ENCODE measurements at places on chromosomes 12 and 14. TPM values are rescaled to one million over a fixed set of nuclear protein-coding genes. Genes with fewer than 3 reads are reported as not detected.

Gene MORN3
- 0.30 TPM for polyA plus RNA-seq

- no peak for DNase-seq
Observed at GRCh38 chr14:63843796-63844195, 9.0 kb upstream of the SYNE2 start.

- no peak for DNase-seq
Observed at GRCh38 chr12:2902272-2902880, 11.7 kb downstream of the TULP3 start.

Gene TAS2R43
- polyA plus RNA-seq, result not detected

Gene SERPINA5
- polyA plus RNA-seq, result not detected

Gene ZCRB1
- polyA plus RNA-seq, result 41.6 TPM

Gene TTC6
- polyA plus RNA-seq, result not detected

DNA sequence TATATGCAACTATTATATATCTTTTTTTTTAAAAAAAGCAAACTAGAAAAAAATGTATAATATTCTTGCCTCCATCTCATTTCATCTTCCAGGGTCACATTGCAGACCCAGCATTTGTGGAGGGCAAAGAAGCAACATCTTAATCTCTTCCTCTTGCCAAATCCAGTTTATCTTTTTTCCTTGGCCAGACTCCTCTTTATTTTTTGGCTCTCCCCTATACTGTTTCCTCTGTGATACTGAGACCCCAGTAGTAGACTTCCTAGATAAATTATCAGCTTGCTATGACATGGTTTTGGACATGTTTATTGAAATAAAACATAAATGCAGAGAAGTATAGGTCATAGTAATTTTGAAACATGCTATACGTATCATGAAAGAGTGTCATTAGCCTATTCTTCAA lies 303.8 kb upstream of the DDHD1 start:
- no peak for DNase-seq

Gene SHMT2
- polyA plus RNA-seq, result 128 TPM

GRCh38 chr14:90519262-90519920 lies 122.6 kb downstream of the CALM1 start:
- DNase-seq, result no peak

DNA sequence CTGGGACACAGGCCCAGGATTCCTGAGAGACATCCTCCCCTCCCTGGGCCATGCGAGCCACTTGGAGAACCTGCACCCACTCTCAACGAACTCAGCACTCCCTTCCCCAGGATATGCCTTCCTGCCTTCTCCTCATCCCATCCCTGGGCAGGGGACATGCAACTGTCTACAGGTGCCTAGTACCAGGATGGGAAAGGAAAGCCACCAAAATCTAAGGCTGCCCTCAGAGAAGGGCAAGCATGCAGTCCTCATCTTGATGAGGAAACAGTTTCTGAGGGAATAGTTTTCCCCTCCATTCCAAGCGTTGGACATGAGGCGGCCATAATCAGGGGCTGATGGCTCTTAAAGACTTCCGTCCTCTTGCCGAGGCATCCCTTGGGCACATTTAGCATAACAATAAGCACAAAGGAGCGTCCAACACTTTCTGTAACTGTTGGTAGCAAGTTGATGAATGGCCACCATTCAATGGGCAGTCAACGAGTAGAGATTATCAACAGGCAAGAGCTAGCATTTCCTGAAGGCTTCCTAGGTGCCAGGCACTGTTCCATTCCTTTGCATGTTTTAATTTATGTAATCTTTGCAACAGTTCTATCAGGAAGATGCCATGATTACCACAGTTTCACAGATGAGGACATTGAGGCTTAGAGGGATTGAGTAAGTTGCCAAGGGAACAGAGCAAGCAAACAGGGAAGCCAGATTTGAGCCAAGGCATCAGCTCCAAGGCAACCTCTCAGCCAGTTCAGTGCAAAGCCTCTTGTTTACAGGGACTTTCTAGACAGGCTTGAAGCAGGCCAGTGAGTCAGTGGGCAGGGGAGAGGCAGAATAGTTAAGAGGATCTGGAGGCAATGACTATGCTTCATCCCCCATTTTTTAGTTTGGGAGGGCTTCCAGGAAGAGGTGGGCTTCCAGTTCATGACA lies 105.1 kb downstream of the SINHCAF start:
- DNase-seq, result no peak

- DNase-seq, result no peak
Observed at GRCh38 chr14:102188187-102188586, 48.5 kb downstream of the WDR20 start.

GRCh38 chr12:117936722-117937484 lies 31.9 kb downstream of the KSR2 start:
- no peak for DNase-seq

DNA sequence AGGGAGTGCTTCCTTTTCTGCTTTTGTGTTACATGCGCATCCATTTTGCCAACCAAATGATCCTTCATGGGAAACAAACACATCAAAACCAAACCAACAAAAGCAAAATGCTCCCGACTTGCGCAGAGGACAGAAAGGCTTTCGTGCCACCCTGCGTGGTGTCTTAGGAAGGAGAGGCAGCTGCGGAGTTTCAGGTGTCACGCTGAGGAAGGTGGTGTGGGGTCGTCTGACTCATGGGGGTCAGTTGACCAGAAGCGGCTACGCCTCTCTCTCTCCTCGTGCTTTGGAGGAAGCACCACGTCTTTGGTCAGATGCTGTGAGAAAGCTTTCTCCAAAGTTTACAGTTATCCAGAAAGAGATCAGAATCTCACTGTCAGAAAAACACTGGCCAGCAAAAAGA lies 7.9 kb downstream of the EMP1 start:
- DNase-seq, result no peak

Gene KDM5A
- polyA plus RNA-seq, result 14.5 TPM

GRCh38 chr12:88437226-88437625 lies 143.0 kb downstream of the KITLG start:
- DNase-seq, result no peak

- no peak for DNase-seq
Observed at GRCh38 chr14:90191585-90191984, 64.8 kb upstream of the PSMC1 start.

DNA sequence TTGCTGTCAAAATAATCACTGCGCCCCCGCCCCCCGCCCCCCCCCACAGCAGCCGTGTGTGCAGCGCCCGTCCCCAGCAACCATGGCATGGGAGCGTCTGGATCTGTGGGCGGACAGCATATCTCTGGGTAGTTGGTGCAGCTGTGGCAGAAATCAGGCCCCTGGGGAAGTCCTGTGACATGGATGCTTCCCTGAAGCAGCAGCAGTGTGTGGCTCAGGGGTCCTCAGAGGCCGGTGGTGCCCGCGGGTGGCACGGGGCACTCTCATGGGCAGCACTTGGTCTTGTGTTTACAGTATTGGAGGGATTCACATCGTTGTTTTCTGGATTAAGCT lies 19.2 kb downstream of the XRCC3 start:
- DNase-seq, result no peak

- no peak for DNase-seq
Observed at GRCh38 chr14:29668201-29668600, 259.4 kb downstream of the PRKD1 start.

- DNase-seq, result no peak
Observed at GRCh38 chr12:53743266-53744129, 8.3 kb downstream of the CISTR start.

DNA sequence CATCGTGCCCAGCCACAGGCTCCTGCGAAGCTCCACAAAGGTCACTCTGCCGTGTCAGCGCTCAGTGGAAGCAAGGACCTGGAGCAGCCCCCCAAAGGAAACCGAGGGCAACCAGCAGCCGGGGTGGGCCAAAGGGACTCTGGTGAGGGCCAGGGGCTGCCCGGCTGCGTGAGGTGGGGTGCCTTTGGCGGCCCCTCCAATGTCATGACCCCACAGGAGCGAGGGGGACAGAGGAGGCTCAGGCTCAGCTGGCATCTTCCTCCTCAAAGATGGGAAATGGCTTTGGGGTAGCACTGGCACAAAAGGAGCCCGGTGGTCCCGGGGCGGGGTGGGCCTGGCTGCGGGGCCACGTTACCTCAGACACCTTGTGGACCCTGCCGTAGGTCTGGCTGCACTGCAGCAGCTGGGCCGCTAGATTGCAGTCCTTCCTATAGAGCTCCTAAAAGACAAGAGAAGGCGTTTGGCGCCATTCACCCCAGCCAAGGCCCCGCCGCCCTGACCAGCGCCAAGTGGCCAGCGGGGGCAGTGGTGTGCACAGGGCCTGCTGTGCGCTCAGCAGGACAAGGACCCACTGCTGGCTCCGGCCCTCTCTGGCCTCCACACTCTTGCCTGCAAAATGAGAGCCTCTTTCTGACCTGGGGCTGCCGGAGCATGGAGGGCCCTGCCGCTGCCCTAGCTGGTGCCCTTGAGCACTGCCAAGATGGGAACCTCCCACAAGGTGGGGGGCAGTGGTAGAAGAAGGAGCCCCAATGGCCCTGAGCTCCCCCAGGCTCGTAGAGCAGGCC lies 46.9 kb downstream of the BEGAIN start:
- no peak for DNase-seq

- DNase-seq, result peak; percentile 67
Observed at GRCh38 chr12:6376079-6376869, 911 bp upstream of the SCNN1A start.

GRCh38 chr12:132118876-132119275 lies 25.2 kb downstream of the DDX51 start:
- no peak for DNase-seq

Gene NINJ2
- polyA plus RNA-seq, result 0.94 TPM

DNA sequence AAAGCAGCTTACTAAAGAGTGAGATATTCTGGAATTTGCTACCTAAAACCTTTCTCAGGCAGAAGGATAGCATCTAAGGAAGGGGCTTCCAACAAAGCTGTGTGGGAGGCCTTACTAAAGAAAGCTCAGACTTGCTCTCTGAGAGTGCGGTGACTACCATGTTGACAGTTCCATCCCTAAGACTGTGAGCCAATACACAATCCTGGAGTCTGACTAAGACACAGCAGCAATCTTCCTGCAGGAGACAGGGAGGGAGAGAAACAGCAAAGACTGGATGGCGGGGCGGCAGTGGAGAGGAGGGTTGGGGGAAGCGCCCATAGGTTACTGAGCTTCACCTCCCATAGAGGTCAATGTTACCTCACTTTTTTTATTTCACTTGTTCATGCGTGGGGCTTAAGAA lies 70.9 kb downstream of the KITLG start:
- no peak for DNase-seq

DNA sequence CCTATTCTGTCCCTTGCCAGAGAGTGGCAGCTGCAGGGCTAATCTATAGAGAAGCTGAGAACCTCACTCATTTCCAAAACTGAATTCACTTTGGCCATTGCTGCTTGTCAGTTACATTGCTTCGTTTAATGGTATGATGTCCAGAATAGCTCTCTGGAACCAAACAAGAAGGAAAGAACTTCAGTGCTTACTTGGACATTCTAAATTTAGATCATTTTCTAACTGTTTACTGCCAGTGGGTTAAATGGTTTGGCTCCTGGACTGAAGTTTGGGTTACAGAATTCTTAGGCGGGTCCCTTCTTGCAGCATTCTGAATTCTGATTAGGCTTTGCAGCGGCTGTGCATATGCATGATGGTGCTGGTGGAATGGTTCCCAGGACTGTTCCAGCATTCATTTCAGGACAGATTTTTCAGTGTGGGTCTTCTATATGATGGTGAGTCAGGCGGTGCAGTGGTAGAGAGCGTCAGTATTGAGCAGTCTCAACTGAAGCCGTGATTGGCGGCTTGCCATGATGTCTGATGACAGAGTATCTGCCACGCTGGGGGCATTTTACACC lies 148.7 kb downstream of the DYRK2 start:
- no peak for DNase-seq

DNA sequence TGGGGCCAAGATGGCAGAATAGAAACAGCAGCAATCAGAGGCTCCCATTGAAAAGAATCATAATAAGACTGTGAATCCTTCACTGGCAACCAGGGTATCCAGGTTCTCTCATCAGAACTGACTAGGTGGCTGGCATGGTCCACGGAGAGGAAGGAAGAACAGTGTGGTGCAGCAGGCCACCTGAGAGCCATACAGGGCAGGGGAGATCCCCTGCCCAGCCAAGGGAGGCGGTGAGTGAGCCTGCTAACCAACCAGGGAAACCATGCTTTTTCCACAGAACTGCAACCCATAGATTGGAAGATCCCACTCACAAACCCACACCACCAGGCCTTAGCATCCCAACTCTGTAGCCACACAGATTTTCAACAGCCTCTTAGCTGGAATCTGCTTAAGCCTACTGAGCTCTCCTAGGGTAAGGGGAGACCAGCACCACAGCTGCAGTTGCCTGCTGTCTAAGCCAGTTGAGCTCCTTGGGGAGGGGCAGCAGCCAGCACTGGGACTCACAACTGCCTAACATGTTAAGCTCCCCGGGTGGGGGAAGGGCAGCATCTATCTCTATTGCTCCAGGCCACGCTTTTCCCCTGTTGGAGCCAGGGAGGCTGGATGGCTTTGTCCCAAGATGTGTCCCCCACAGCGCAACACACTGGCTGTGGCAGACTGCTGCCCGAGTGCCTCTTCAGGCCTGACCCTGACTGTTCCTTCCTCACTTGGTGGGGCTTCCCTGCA lies 342.6 kb upstream of the CCDC196 start:
- no peak for DNase-seq

DNA sequence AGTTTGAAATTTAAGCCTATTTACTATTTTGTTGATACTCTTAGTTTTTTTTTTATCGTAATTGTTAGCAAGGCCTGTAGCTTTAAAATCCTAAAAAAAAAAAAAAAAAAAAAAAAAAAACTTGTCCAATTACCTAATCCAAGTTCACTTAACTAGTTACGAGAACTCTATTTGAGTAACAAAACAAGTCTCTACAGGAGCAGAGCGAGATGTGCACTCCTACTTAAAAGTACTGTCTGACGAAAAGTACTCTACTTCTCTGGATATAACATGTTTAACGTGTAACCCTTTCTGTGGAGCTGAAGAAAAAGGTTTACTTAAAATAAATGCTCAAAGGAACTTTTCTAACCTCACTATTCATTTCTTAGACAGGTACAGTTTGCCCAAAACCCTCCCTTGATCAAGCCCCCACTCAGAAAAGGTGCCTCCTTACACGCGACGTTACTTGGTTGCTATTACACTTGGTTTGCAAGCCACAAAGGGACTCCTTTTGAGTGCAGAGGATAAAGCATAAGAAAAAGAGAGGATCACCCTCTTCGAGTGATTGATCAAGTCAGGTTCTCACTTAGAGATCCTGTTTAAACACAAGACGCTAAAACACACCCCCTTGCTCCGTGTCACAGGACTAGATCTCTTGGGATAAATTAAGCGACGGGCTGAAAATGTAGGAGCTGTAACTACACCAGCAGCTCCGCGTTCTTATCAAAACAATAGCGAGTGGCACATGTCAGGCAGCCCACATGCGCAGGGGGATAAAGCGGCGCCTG lies 2.2 kb downstream of the BAZ1A start:
- DNase-seq, result peak; percentile 61

DNA sequence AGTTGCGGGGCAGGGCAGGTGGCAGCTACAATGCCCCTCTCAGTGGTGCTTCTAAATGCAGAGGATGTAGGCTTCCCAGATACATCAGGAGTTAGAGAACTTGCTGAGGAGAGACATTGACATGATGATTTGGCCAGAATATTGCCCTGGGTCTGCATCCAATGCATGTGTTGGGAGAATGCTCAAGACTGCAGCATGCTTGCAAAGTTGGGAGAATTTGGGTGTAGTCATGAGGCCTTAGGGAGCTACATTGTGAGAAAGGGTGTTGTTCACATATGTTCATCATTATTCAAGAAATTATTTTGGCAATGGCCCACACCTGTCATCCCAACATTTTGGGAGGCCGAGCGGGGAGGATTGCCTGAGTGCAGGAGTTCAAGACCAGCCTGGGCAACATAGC lies 149.9 kb downstream of the SAMD4A start:
- DNase-seq, result no peak

- DNase-seq, result no peak
Observed at GRCh38 chr12:15155271-15155670, 65.9 kb downstream of the RERG start.

Measured in keratinocyte (primary cell).